Stimulated activated CD4-positive, alpha-beta T cell treated with anti-CD3 and anti-CD28 coated beads, Interleukin-15, amount 100 ng/mL, for 1 hour (primary cell): ENCODE measurements at places on chromosomes 2 and 18.

DNA sequence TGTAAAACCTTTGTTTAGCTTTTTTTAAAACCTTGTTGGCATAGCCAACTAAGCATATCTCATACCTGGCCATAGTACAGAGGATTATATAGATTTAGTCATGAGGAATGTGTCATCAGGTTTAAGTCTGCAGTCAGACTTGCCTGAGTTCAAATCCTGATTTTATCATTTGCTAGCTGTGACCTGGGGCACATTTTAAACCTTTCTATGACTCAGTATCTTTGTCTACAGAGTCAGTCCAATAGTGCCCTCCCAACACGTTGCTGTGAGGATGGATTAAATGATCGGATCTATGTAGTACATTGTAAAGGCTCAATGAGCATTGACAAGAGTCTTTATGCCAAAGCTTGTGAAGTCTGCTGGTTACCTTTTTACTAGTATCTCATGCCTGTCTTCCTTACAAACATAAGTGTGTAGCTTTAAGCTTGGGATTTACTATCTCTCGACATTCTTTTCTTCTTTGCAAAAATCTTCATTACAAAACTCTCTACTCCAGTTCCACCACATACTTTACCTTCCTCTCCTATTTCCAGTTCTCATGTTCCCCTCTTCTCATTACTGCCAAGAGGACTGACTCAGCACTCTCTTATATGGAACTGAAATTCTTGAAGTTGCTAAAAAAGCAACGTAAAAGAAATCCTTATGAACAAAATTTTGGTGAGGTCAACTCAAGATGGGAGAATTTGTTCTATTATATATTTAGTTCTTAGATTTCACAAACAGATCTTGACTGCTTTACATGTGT is 68.1 kb upstream of the RBMS1 start:
- no peak for DNase-seq

DNA sequence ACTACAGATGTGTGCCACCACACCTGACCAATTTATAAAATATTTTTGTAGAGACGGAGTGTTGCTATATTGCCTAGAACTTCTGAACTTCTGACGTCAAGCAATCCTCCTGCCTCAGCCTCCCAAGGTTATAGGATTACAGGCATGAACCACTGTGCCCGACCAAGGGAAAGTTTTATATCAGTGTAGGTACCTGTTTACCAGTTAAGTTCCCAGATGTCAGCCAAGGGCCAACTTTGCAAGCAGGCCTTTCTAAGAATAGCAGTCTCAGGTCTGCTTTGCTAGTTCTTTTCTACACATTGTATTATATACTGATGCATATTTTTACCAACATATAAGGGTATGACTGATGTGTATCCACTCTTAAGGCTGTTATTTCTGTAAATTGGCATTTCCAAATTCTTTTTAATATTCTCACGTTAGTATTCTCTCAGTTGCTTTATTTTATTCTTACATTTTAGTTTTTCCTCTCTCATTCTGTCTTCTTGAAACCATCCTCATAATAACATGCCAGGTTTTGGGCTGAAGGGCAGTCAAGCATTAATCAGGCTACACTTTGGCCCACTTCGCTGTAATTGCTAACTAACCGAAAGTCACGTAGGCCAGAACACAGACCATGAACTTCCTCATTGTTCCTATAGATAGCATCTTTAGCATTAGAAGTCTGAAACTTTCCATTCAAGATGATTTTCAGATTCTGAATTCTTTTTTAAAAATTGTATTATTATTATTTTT is 25.0 kb upstream of the CXXC1 start:
- no peak for DNase-seq

DNA sequence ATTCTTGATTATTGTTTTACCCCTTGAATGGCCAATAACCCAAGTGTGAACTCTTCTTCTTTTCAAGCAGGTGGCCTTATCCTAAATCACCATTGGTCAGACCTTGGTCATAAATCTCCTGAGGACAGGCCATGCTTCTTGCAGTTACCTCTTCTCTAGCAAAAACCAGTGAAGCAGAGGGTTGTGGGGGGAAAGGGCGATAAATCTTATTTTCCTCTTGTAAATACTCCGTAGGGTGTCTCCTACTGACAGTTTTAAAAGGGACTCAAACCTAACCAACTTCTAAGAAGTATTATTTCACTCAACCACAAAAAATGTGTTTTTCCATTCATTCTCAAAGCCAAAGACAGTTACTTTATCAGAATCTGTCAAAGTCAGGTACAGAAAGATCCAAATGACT is 168.1 kb upstream of the RMP24 start:
- DNase-seq, result no peak

DNA sequence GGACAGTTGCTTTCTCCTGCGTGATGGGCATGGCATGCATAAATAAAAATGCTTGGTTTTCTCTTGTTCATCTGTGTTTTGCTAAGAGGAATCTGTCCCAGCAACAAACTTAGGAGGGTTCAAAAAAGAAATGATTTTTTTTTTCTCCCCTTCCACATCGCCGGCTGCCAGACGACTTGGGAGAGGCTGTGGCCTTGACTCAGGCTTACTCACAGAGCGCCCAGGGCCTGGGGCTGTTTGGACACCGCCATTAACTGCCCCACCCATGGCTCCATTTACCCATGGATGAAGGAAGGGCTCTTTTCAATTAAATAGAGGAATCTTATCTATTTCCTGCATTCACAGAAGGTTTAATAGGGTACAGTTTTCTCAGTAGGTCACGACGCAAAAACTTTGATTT is 22.3 kb upstream of the SERPINB5 start:
- DNase-seq, result no peak

GRCh38 chr2:84846041-84846663 is 34.7 kb downstream of the TRABD2A start:
- DNase-seq, result no peak
